ENCODE measurements at places on chromosomes 12 and 14. TPM values are rescaled to one million over a fixed set of nuclear protein-coding genes. Genes with fewer than 3 reads are reported as not detected.

Gene MBD6
- total RNA-seq = 140 TPM

DNA sequence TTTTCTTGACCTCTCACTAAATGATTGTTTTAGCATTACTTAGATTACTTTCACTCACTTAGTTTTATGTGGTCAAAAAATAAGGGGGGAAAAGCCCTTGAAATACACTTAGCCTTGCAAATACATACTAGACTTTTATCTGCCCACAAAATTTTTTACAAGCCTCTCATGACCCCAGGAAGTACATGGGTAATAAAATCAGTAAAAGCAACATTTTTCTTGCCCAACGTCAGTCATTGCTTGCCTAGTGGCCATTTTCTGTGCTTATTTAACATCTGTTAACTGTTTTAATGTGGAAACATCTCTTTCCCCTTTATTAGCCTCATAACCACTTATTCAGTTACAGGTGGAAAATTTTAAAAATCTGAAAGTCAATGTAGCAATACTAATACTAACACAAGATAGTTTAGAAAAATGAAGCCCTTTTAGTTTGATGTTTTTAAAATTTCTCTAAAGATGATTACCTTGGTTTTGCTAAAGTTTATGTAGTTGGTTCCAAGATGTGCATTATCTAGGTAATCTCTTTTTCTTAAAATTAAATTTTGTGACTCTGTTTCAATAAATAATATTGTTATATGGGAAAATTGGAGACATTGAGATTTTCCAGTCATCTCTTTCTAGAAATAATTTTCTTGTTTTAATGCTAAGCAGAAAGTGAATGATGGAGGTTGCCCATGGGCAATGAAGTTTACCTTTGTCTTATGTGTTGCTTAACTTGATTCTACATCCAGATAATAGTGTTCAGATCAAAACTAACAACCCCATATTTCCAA lies 175.5 kb downstream of the TMTC2 start:
- DNase-seq = peak; percentile 40

Gene NOVA1
- 16.0 TPM for total RNA-seq

DNA sequence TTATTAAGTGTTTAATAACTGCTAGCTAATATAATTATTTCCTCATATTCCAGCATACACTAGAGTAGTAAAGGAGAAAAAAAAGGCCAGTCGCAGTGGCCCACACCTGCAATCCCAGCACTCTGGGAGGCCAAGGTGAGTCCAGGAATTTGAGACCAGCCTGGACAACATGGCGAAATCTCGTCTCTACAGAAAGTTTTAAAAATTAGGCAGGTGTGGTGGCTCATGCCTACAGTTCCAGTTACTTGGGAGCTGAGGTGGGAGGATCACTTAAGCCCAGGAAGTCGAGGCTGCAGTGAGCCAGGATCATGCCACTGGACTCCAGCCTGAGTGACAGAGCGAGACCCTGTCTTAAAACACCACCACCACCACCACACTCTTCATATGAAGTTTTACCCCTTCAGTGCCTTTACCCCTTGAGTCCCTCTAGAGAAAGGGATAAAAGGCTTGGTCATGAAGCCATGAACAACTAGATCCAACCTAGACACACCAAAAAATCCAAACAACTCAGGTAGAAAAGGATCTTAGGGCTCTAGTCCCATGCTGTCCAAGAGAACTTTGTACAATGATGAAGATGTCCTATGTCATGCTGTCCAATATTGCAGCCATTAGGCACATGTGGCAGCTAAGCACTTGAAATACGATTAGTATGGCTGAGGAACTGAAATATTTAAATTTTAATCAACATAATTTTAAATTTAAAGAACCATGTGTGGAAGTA lies 29.6 kb downstream of the ATXN2 start:
- DNase-seq = no peak

DNA sequence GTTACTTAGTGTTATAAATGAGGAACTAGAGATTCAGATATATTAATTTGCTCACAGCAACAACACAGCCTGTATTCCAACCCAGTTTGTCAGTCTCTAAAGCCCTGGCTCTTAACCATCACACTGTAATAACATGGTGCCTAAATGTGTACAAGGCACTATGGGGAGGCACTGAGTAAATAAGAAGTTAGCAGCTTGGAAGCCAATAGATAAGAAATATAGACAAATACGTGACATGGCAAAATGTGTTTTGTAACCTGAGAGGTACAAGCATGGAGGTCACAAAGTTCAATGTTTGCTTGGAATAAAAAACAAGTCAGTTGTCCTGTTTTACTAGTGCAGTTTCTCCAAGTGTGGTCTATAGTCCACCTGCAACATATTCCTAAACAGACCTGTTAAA lies 16.3 kb upstream of the SLCO1A2 start:
- no peak for DNase-seq

DNA sequence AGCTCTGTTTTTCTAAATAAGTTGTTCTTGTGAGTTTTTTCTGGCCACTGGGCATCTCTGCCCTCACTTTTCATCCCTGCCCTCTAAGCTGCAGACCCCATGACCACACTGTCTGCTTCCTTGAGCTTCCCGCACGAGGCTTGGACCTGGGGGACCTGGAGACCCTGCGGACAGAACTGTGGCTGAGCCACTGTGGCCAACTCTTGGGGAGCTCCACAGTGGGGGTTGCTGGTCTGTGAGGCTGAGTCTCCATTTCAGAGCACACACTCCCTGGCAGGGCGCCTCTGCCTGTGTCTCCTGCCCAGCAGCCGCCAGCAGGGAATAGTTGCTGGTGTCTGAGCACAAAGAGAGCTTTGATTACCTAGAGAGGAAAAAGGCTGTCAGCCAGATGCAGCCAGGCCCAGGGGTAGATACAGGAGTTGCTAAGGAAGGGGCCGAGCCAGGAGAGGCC lies 13.1 kb upstream of the RIN3 start:
- no peak for DNase-seq

DNA sequence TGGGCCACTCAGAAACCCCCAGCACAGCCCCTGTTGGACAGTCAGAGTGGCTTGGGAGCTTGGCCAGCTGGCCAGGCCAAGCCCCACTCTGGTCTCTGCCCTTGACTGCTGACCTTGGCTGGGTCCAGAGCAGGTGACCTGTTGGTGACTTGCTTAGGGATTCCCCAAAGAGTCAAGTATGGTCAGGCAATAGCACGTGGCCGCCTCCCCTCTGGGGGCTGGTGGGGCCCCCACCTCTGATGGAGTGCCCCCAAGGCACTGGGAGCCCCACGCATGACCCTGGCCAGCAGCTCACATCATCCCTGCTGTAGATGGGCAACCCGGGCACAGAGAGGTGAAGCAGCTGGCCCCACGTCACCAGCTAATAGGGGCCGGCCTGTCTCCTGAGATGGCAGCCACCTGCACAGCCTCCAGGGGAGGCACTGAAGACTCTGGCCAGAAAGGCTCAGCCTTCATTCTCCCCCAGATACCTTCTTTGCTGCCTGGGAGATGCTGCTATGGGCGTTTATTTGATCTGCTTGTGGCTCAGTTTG lies 1.8 kb downstream of the CCDC197 start:
- no peak for DNase-seq

- DNase-seq = peak; percentile 87
Measured at GRCh38 chr12:47397664-47398281, 308.1 kb downstream of the RPAP3 start.

Data from A673 (cell line).